Foreskin fibroblast (primary cell): ENCODE measurements at places on chromosomes 16 and 17.

GRCh38 chr17:12431188-12431587 is 234.5 kb upstream of the MYOCD start:
- DNase-seq: no peak

- peak; percentile 64 for DNase-seq
Observed at GRCh38 chr17:81253358-81254131, 14.4 kb downstream of the NDUFAF8 start.

DNA sequence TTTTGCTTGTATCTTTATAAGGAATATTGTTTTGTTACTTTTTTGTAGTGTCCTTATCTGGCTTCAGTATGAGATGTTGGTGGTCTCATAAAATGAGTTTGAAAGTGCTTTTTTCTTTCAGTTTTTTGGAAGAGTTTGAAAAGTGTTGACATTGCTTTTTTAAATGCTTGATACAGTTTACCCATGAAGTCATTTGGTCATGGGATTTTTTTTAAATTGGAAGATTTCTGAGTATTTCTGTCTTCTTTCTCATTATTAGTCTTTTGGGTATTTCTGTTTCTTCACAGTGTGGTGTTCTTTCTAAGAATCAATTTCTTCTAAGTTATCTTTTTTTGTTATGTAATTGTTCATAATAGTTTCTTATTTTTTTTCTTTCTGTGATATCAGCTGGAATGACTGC is 15.1 kb downstream of the ZNF267 start:
- no peak for DNase-seq

- no peak for DNase-seq
Observed at GRCh38 chr17:1182811-1183170, 3.0 kb upstream of the ABR start.

DNA sequence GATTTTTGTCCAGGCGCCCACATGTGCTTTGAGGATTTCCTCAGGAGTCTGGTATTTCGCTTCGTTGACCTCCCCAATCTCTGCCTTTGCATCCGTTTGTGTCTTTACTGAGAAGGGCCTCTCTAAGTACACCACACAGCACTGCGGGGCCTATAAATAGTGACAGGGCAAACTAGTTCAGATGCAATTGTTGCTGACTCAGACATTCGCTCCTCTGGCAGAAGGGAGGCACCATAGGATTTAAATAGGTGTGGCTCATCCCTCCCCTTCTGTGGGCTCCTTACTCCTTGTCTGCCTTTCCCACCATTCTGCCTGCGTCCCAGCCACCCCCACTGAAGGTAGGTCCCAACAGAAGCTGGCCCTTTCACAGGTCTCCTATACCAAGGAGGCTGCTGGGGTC is 192.3 kb downstream of the SHISA9 start:
- DNase-seq: peak; percentile 35

- DNase-seq: peak; percentile 30
Observed at GRCh38 chr17:10614536-10615155, 42.5 kb downstream of the MYH3 start.

DNA sequence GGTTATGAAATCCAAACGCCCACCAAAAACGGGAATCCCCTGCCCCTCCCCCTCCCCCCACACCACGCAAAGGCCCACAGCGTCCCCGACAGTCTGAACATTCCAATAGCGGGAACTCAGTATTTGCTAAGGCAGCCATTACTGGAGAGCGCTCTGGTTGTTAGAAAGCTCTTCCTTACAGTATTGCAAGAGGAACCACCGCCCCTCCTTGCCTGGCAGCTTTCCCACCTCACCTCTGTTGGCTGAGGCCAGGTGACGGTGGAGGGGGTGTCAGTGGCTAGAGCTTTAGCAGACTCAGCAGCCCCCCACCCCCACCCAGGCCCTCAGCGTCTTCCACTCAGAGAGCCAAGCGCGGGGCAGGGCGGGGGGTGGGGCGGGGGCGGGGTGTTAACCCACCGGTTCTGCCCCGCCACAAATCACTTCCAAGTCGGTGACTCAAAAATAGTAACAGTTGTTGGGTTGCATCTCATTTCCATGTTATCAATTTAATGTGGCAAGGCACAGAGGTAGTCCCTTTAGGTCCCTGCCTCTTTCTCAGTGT is 2.2 kb upstream of the PLEKHH3 start:
- DNase-seq: peak; percentile 53
